Activated T-cell treated with anti-CD3 and anti-CD28 coated beads, Interleukin-2, amount 50 U/mL, for 72 hours (primary cell): ENCODE measurements at places on chromosomes 16 and 17. TPM values are rescaled to one million over a fixed set of nuclear protein-coding genes. Genes with fewer than 3 reads are reported as not detected.
A peak's percentile ranks its signal among the peaks of the same experiment; 100 is the strongest.

GRCh38 chr17:67629971-67630320 lies 87.8 kb upstream of the NOL11 start:
- no peaks in the 10 kb centered on the region for H3K27me3 ChIP-seq
- peaks cover 5% of the 10 kb centered on the region for H3K36me3 ChIP-seq
- DNase-seq, result no peak

DNA sequence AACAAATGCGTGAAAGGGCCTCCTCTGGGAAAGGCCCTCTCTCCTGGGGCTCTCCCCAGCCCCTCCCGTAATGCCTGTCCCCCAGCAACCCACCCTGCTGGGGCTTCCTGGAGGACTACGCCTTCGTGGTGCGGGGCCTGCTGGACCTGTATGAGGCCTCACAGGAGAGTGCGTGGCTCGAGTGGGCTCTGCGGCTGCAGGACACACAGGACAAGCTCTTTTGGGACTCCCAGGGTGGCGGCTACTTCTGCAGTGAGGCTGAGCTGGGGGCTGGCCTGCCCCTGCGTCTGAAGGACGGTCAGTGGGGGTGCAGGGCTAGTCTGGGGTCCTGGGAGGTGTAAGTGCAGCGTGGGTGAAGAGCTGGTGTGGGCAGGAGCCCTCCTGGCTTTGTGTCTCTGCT lies 4.9 kb downstream of the SPATA20 start:
- no peak for DNase-seq
- no peaks in the 10 kb centered on the region for H3K27me3 ChIP-seq
- H3K4me1 ChIP-seq, result peaks cover 7% of the 10 kb centered on the region
- no peaks in the 10 kb centered on the region for H3K36me3 ChIP-seq
- no peak overlapping the region for H3K4me3 ChIP-seq
- no peak overlapping the region for H3K27ac ChIP-seq

EXOC3L1 gene
- total RNA-seq, result not detected

GRCh38 chr17:16909472-16910246 lies 62.3 kb downstream of the TNFRSF13B start:
- DNase-seq, result no peak
- H3K36me3 ChIP-seq, result no peaks in the 10 kb centered on the region
- peaks cover 31% of the 10 kb centered on the region for H3K27me3 ChIP-seq
- H3K27ac ChIP-seq, result no peak overlapping the region

GRCh38 chr16:28320741-28321140 lies 28.4 kb downstream of the SBK1 start:
- H3K27me3 ChIP-seq, result no peaks in the 10 kb centered on the region
- H3K27ac ChIP-seq, result no peak overlapping the region
- peaks cover 17% of the 10 kb centered on the region for H3K4me1 ChIP-seq

- H3K36me3 ChIP-seq, result no peaks in the 10 kb centered on the region
- H3K4me1 ChIP-seq, result no peaks in the 10 kb centered on the region
- H3K27me3 ChIP-seq, result peaks cover 8% of the 10 kb centered on the region
- H3K4me3 ChIP-seq, result no peak overlapping the region
- H3K27ac ChIP-seq, result no peak overlapping the region
These were observed 321.9 kb upstream of the PMFBP1 start for GRCh38 chr16:72493716-72494415.

GRCh38 chr17:79984045-79984840 lies 51.4 kb downstream of the TBC1D16 start:
- H3K27me3 ChIP-seq, result no peaks in the 10 kb centered on the region
- peak overlapping the region; percentile 54 for H3K27ac ChIP-seq
- no peak for DNase-seq
- H3K4me3 ChIP-seq, result no peak overlapping the region
- no peaks in the 10 kb centered on the region for H3K36me3 ChIP-seq
- H3K4me1 ChIP-seq, result peaks cover 6% of the 10 kb centered on the region

ANKRD13B gene
- total RNA-seq, result 7.9 TPM

TMEM204 gene
- 16.7 TPM for total RNA-seq

- H3K4me1 ChIP-seq, result no peaks in the 10 kb centered on the region
- H3K27ac ChIP-seq, result no peak overlapping the region
- no peak for DNase-seq
- no peaks in the 10 kb centered on the region for H3K27me3 ChIP-seq
- no peak overlapping the region for H3K4me3 ChIP-seq
These were observed 57.1 kb upstream of the AXIN2 start for GRCh38 chr17:65618516-65618915.

IL17C gene
- total RNA-seq, result not detected

GRCh38 chr16:56743840-56744239 lies 13.9 kb downstream of the NUP93 start:
- H3K27me3 ChIP-seq, result no peaks in the 10 kb centered on the region
- no peak overlapping the region for H3K27ac ChIP-seq
- H3K4me3 ChIP-seq, result no peak overlapping the region
- H3K4me1 ChIP-seq, result peaks cover 38% of the 10 kb centered on the region
- H3K36me3 ChIP-seq, result peaks cover 6% of the 10 kb centered on the region

GRCh38 chr16:2478279-2478678 lies 3.4 kb downstream of the TBC1D24 start:
- H3K36me3 ChIP-seq, result no peaks in the 10 kb centered on the region
- peaks cover under 1% of the 10 kb centered on the region for H3K27me3 ChIP-seq

GRCh38 chr17:79706931-79707850 lies 23.6 kb upstream of the ENPP7 start:
- DNase-seq, result no peak
- no peaks in the 10 kb centered on the region for H3K36me3 ChIP-seq
- no peaks in the 10 kb centered on the region for H3K27me3 ChIP-seq
- H3K27ac ChIP-seq, result no peak overlapping the region

C1QTNF8 gene
- not detected for total RNA-seq

DNA sequence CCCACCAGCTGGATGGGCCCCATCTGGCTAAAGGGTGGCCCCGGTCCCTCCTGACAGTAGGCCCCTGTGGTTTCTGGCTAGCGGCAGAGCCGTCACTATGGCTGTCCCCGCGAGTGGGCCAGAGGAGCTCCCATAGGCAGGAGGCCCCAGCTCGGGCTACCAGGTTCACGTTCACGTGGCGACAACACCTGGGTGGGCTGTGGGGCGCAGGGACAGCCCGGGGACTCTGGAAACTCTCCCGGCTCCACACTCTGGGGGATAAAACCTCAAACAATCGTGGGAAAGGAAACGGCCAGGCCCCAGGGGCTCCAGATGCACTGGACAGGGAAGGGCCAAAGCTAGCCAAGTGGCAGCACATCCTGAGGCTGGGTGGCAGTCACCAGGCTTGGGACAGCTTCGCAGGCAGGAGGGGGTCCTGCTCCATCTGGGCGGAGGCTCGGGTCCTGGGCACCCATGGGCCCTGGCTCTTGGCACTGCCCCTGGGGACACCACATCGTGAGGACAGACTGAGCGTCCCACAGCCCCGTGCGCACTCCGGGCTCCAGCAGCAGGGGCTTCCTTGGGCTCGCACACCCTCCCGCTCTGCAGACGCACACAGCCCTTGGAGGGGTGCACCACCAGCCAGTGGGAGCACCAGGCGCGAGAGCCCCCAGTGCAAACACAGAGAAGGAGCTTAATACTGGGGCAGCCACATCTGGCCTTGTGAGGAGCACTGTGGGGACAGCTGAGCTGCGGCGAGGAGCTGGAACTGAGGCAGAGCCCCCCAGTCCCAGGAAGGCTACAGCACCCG lies 4.4 kb downstream of the RNF166 start:
- no peak for DNase-seq
- H3K4me1 ChIP-seq, result peaks cover 66% of the 10 kb centered on the region

- no peaks in the 10 kb centered on the region for H3K36me3 ChIP-seq
- H3K4me1 ChIP-seq, result no peaks in the 10 kb centered on the region
- no peak for DNase-seq
- no peak overlapping the region for H3K27ac ChIP-seq
These were observed 6.2 kb upstream of the RAMP2 start for GRCh38 chr17:42754782-42755181.

DNA sequence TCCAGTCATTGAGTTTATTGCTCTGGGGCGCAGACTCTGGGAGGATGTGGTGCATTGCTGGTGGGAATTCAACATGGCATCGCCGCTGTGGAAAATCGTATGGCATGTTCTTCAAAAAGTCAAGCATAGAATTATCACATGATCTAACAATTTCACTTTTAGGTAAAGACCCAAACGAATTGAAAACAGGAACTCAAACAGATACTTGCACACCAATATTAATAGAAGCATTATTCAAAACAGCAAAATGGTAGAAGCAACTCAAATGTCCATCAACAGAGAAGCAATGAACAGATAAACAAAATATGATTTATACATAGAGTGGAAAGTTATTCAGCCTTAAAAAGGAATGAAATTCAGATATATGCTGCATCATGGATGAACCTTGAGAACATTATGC lies 15.9 kb downstream of the PIK3R6 start:
- H3K27me3 ChIP-seq, result no peaks in the 10 kb centered on the region
- no peaks in the 10 kb centered on the region for H3K36me3 ChIP-seq
- no peak for DNase-seq
- no peak overlapping the region for H3K27ac ChIP-seq
- peaks cover under 1% of the 10 kb centered on the region for H3K4me1 ChIP-seq

- H3K27me3 ChIP-seq, result no peaks in the 10 kb centered on the region
- H3K36me3 ChIP-seq, result no peaks in the 10 kb centered on the region
- H3K4me1 ChIP-seq, result peaks cover 26% of the 10 kb centered on the region
- no peak overlapping the region for H3K27ac ChIP-seq
- no peak overlapping the region for H3K4me3 ChIP-seq
- no peak for DNase-seq
These were observed 3.6 kb downstream of the BORCS6 start for GRCh38 chr17:8186446-8186786.

CRHR1 gene
- total RNA-seq, result not detected

EVI2A gene
- total RNA-seq, result 31.9 TPM

DNA sequence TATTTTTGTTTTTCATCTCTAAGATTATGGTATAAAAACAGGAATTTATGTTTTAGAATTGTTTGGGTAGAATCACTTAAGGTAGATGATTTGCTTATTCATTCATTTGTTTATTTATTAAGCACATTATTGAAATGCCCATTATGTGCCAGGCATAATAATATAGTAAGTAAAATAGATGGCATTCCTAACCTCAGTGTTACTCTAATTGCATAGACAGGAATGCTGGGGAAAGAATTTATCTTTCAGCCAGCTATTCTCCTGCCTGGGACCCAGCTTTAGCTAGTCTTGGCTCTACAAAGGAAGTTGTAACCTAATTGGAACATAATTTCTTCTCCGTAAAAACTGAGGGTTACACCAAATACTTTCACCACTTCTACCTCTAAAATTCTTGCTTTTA lies 44.6 kb downstream of the NFAT5 start:
- no peak overlapping the region for H3K27ac ChIP-seq
- no peaks in the 10 kb centered on the region for H3K36me3 ChIP-seq
- no peaks in the 10 kb centered on the region for H3K27me3 ChIP-seq
- no peak overlapping the region for H3K4me3 ChIP-seq
- DNase-seq, result no peak

TAC4 gene
- not detected for total RNA-seq
